ENCODE measurements at places on chromosomes 7 and 10.

DNA sequence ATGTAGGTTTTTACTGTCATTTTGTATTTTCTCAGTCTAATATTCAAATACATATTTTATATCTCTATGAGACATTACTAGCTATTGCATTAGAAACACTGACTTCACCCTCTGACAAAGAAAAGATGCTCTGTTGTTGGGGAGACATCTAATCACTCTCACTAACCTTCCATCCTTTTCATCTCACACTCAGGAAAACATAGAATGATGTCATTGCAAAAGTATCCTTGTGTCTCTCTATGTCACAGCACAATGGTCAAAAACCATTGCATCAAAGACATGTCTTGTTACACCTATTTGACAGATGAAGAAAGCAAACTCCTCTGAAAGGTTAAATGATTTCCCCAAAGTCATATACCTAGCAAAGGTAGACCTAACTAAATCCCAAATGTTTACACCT lies 231.3 kb upstream of the PTN start:
- DNase-seq: no peak

GRCh38 chr10:78599122-78599853 lies 469.5 kb upstream of the ZMIZ1 start:
- no peak for DNase-seq

- no peak for DNase-seq
Observed at GRCh38 chr7:101677797-101678479, 48.8 kb upstream of the MYL10 start.

DNA sequence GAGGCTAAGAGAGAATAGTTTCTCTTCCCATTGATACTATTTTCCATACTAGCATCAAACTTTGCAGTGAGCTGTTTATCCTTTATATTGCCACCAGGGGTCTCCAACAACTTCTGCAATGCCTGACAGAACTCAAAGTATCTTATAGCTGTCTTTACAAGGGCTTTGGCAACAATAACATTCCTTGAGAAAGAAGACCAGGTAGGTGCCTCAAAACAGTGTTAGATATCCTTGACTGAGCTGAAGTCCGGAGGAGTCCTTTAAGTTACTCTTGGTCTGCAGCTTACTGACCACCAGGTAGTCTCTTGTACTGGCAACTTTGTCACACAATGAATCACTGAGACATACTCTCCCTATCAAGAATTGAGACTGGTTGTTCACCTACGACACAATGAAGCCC lies 30.0 kb upstream of the TES start:
- no peak for DNase-seq

GRCh38 chr10:1552881-1553670 lies 184.2 kb downstream of the ADARB2 start:
- DNase-seq: no peak

- DNase-seq: no peak
Observed at GRCh38 chr7:85711894-85712293, 525.0 kb upstream of the SEMA3D start.

DNA sequence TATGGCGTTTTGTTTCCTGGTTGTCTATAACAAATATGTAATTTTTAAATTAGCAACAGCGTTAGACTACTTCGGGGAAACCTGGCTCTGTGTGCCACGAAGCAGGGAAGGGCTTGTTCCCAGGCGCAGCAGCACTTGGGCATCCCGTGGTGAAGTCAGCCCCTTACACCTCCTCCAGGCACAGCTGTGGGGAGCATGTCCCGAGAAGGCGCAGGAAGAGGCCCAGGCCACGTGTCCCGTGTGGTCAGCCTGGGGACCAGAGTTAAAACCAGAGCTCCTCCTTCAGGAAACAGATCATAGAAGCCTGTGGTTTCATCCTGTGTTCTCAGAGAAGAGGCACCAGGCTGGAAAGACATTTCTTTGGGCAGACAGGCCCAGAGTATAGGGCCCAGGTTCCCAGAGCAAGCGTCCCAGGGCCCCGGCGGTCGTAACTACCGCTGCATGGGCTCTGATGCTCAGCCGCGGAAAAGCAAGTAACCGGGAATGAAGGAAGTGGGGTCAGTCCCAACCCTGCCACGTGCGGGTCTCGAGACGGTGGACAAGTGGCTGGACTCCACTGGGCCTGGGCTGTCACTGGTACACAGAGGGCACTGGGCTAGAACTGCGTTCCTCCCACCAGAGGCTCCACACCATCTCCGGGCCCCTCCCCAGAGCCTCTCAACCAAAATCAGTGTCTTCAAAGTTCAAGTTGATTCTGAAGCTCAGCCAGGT lies 7.1 kb downstream of the NUDT1 start:
- DNase-seq: no peak

DNA sequence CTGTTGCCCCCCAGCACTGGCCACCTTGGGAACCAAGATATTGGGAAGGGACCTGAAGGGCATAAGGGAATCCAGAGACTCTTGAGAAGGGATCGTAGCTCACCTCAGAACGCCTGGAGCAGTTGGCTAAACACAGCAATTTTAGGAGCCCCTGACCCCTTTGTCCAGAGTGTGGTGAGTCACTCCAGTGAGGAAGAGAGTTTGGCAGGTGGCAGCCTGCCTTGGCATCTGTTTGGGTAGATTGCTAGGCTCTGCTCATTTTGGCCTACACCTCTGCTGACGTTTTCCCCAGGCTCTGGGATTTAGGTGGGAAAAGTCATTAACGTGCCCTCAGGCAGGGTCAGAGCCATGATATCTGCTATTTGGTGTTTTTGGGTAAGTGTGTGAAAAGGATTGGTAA lies 100.6 kb downstream of the GRB10 start:
- no peak for DNase-seq

DNA sequence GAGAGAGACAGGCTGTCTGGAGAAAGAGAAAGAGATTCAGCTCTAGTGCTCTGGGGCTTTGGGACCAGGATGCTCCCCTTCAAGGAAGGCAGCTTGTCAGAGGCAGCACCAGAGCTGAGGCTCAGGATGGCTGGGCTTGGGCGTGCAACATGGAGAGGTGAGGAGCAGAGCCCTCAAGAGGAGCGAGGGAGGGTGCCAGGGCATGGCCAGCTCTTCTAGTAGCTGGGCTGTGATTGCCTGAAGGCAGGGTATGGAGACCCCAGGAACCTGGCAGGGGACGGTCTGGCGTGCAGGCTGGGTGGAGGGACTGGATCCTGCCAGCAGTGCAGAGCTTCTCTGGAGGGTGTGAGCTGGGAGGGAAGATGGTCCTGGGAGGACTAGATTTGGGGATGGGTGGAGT lies 40.2 kb downstream of the ANTXRL start:
- DNase-seq: no peak

DNA sequence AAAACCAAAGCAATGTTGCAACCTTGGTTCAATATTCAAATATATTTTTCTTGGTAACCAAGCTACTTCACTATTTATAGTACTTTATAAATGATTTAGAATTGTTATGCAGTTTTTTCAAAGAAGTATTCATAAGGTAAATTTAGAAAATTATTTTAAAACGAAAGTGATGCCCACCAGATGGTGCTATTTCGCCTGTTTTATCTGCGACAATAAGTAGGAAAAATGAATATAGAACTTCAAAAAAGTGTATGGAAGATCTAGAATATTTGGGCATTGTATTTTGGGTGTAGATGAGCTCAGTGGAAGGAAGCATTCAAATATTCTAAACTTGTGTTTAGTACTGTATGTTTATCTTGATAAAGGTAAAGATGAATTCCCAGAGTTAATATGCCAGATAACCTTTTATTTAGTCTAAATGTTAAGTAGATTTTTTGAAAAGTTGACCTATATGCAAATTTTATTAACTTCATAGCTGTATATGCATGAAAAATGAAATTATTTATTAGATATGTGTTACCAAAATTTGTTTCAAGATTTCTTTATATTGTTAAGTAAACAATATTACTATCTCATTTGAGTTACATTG lies 93.2 kb downstream of the ADK start:
- peak; percentile 6 for DNase-seq

- no peak for DNase-seq
Observed at GRCh38 chr10:49054753-49055152, 60.6 kb downstream of the VSTM4 start.

- DNase-seq: peak; percentile 33
Observed at GRCh38 chr7:92691578-92691977, 101.4 kb upstream of the FAM133B start.

- DNase-seq: no peak
Observed at GRCh38 chr10:10462151-10462941, 555.3 kb upstream of the CELF2 start.

DNA sequence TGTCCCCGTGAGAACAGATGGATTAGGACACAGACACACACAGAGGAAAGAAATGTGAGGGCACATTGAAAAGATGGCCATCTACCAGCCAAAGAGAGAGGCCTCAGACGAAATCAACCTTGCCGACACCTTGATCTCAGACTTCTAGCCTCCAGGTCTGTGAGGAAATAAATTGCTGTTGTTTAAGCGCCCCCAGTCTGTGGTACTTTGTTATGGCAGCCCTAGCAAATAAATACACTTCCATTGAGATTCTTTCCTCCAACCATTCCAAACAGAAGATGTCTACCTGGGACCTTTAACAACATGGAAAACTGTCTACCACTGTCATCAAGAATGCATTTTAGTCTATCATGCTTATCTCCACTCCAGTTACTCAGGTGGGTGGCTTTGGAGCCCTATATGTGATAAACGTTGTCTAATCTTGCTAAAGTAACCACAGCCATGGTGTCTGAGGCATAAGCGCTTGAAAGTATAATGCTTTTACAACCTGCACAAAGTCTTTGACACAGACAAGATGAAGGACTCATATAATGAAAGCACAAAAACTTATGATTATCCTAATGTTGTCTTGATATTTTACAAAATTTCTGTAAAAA lies 244.3 kb downstream of the MTERF1 start:
- peak; percentile 47 for DNase-seq

DNA sequence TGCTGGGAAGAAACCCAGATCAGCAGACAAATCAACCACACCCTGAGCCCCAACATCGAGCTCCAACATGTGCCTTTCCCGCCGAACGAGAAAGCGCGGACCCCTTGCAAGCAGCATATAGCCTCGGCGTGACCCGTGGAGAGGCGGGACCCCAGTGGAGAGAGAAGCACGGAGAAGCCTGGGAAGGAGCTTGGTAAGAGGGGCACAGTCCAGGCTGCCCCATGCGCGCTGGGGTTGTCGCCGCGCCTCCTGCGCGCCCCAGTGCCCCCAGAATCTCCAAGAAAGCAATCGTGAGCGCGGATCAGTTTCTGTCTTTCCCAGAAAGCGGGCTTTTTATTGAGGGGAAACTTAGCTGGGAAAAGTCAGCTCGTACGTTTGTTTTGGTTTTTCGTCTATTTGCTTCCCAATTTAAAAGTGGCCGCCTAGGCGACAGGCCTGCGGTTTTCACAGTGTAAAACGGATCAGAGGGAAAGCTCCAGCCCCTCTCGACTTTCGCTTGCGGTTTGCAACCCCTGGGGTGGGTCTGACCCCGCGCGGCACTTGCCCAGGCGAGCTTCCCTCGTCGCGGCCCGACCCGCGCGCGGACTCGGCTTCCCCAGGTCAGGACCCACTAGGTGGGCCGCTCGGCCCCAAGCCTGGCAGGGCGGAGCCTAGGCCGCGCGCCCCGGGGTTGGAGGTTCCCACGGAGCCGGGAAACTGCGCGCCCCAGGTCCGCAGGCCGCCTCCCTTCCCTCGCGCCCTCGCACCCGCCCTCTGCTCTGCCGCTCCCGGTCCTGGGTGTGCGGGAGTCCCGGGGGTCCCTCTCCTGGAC lies 31.1 kb downstream of the SKIDA1 start:
- DNase-seq: no peak

- DNase-seq: no peak
Observed at GRCh38 chr10:105434970-105435369, 793.9 kb downstream of the SORCS3 start.

- no peak for DNase-seq
Observed at GRCh38 chr7:87267239-87267900, 47.8 kb upstream of the TMEM243 start.

DNA sequence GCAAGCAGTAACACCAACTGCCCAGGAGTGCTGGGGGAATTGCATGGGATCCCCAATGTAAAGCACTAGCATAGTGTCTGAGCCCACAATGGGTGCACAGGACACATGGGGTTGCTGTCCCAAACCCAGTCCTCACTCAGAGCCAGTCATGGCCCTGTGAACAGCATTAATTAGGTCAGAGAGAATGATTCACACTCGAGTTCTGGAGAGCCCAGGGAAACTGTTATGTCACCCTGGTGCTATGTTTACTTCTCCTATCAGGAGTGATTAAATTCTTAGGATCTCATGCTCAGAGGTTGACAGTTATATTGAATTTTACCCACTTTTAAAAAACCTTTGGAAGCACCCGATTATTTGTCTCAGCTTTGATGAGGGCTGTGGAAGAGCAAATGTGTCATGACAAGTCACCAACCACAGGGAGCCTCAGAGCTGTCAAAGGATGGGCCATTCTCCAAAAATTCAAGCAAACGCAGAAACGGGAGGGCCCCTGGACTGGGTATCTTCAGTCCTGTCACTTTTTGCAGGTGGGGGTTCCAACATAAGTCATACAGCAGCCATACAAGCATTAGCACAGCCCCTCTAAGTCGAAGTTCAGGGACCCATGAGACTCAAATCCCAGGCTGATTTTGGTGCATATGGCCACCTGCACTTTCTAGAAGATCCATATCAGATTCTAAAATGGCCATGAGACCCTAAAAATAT lies 1.3 kb upstream of the RASSF4 start:
- DNase-seq: no peak

GRCh38 chr7:50660040-50660829 lies 95.0 kb upstream of the DDC start:
- no peak for DNase-seq

DNA sequence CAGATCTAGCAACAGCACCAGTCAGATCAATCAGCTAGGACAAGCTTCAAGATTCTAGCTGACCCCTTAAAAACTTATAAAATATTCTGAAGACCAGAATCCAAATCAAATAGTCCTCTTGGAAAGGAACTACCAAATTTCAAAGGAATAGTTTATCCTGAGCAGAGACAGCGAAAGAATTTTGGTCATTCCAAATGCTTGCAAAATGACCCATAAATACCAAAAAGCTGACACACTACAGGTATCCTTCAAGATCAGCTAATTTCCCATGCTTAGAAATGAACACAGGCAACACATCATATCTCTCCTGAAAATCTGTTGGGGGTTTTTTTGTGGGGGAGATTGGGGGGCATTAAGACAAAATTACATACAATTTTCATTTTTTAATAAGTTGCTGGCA lies 78.8 kb downstream of the PDSS1 start:
- DNase-seq: no peak

DNA sequence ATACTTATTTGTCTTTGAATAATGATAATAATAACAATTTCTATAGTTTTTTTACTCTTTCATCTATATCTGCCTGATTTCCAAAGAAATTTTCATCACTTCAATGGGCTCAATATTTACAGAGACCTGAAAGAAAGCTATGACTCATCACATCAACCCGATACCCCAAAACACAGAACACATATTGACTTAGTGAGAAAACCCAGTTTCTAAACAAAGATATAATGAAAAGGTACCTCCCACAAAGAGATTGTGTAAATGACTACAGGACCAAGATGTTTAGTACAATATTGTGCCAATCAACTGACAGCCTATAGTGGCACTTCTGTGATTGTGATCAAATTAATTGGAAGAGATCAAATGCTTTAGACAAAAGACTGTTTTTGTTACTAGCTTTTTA lies 133.9 kb downstream of the PCDH15 start:
- DNase-seq: no peak

GRCh38 chr10:7817984-7818294 lies 366 bp upstream of the TAF3 start:
- DNase-seq: no peak

GRCh38 chr10:16794005-16794404 lies 23.2 kb downstream of the RSU1 start:
- no peak for DNase-seq

Data from NT2/D1 (cell line).